ENCODE measurements at places on chromosomes 7 and 10.

GRCh38 chr7:42344198-42344755 is 107.3 kb upstream of the GLI3 start:
- no peak for DNase-seq

DNA sequence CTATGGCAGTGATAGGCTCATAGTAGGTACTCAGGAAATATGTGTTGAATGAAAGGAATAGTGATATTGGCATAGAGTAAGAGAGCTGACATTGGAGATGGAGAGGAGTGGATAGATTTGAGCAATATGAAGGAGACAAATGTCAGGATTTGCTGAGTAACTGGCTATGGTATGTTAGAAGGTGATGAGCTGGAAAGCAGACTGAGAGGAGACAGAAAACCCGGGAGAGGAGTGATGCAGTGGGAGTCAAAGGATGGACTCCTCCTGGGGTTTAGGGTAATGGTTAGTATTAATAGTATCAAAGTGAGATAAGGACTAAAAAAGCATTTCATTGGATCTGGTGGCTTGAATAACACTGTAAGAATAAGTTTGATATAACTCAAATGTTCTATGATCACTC is 64.8 kb downstream of the CD36 start:
- no peak for DNase-seq

DNA sequence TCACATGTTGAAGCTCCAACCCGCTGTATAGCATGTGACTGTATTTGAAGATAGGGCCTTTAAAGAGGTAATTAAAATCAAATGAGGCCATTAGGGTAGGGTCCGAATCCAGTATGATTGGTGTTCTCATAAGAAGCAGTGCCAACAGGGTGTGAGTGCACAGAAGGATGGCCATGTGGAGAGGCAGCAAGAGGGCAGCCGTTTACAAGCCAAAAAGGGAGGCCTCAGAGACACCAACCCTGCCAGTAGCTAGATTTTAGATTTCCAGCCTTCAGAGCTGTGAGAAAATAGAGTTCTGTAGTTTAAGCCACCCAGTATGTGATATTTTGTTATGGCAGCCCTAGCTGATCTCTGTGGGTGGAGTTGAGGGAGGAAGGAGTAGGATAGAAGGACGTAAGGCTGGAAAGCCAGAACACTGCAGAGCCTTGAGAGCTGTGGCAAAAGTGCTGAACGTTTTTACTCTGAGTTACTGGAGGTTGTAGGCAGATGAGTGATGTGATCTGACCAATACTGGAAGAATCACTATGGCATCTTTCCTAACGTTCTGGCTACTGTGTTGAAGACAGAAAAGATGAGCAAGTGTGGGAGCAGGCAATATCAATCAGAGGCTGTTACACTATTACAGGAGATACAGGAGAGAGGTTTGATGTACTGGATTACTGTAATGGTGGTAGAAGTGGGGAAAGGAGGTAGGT is 334.9 kb downstream of the ELMO1 start:
- DNase-seq = no peak

GRCh38 chr10:63466144-63466935 is 563 bp upstream of the JMJD1C start:
- DNase-seq = peak; percentile 31

DNA sequence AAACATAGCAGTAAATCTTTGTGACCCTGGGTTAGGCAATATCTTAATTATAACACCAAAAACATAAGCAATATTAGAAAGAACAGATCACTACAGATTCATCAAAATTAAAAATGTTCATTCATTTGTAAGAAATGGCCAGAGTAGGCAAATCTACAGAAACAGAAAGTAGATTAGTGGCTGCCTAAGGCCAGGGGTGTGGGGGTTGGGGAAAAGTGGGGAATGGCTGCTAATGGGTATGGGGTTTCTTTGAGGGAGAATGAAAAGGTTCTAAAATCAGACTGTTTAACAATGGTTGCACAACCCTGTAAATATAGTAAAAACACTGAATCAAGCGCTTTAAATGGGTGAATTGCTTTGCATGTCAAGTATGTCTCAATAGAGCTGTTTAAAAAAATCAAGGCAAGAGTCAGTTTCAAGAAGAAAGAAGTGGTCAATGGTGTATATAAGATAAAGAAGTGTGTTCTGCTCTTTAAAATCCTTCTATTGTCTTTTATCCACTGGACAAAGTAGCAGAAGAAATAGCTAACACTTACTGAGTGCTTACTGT is 42.6 kb downstream of the CDK6 start:
- peak; percentile 34 for DNase-seq

- DNase-seq = no peak
Measured at GRCh38 chr7:103857435-103857834, 132.0 kb downstream of the RELN start.

GRCh38 chr10:132939957-132940790 is 2.2 kb downstream of the CFAP46 start:
- DNase-seq = peak; percentile 49

DNA sequence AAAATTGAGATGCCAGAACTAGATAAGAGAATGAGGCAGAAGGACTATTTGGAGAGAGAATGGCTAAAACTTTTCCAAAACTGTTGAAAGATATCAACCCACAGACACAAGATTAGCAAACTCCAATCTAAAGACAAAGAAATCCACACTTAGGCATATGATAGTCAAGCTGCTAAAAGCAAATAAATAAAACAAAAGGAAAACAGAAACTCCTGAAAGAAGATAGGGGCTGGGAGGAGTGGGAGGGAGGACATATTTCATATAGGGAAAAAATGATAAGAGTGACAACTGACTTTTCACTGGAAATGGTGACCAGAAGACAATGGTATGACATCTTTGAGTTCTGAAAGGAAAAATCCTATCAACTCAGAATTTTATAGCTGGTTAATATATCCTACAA is 105.4 kb upstream of the ADO start:
- DNase-seq = no peak

DNA sequence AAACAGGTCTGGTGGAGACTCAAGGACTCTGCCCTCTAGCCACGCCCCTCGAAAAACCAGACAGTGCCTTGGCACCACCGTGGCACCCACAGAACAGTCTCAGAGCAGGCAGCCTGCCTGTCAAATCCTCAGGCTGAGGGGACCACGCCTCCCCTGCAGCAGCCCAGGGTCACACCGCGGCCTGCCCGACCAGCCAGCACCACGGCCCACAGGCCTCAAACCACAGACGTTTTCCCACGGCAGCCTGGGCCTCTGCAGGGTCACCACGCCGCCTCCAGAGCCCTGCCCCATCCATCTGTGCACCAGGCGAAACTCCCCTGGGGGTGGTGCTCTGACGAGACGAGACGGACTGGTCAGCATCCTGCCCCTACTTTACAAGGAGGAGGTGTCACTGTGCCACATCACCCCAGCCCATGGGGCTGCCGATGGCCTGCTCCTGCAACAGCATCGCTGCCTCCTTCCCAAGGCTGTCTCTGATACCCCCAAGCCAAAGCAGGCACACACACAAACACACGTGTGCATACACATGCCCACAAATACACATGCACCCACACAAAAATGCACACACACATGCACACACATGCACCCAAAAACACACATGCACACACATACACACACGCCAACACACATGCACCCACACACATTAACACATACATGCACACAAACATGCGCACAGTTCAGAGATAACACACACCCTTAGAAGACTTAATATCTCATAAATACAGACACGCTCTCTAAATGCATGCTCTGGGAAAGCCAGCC is 24.6 kb downstream of the PAPOLB start:
- DNase-seq = peak; percentile 35

DNA sequence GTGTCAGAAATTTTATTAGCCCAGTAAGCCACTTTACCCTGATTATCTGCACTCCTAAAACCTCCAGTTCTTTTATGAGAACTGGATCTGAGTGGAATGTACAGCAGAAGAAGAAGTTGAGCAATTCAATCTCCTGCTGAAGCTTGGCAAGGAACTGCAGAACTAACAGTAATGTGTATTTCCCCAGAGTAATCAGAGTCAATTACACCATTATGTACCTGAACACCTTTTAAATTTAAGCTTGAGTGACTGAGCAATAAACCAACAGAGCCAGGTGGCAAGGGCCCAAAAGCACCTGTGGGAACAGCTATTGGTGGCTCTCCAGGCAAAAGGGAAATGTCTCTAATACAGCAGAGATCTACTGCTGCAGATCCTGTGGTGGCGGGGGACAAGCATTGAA is 40.1 kb upstream of the AKR1C2 start:
- DNase-seq = no peak

DNA sequence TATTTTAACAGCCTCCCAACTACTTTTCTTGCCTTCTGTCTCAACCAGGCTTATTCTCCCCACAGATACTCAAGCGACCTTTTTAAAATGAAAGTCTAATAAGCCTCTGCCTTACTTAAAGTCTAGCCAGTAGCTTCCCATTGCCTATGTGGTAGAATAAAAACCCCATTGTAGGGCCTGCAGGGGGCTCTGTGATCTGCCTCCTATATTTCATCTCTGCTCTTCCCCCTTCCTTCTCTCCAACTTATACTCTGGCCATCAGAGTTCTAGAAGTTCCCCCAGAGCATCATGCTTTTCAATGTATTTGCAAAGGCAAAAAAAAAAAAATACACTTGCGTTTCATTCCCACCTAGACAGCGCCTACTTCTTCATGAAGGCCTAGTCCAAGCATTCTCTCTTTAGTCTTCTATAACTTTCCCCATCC is 167.7 kb upstream of the ADO start:
- no peak for DNase-seq

- no peak for DNase-seq
Measured at GRCh38 chr10:72639441-72639873, 13.6 kb upstream of the MICU1 start.

GRCh38 chr10:16011548-16011947 is 151.2 kb upstream of the MINDY3 start:
- peak; percentile 54 for DNase-seq

DNA sequence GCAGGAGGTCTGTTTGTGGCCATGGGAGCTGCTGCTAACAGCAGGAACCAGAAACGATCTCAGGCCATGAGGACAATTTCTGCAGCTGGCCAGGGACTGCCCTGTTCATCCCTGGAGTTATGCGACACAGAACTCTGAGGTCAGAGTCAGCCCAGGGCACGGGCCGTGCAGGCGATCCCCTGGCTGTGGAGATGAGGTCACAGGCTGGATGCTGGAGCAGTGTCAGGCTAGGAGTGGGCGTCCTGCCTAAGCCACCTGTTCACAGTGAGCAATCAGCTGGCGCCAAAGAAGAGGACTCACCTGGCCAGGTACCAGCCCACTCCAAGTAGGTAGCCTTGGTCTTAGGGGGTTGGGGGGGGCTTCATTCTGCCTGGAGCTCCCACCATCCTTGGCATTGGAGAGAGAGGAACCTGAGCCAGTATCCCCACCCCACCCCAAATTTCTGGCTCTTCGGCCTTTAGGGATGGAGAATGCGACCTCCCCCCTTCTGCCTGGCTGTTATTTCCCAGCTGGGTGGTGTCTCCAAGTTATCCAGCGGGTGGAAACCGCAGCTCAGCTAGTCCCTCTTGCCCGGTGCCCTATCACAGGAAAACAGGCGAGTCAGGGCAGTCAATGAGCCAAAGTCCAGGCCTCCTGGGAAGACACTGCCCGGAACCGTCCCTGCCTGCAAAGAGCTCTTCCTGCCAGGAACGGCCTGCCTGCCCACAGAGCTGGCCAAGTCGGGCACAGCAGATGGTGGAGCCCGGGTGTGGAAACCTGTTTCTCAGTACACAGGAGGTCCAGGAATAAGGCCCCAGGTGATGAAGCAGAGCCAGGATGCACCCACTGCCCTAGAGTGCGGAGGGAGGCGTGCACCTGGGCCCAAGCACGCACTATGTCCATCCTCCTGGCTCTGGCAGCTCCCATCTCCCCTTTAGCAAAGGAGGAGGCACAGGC is 1.8 kb upstream of the TTYH3 start:
- DNase-seq = no peak

Data from RPMI8226 (cell line).